ENCODE measurements at places on chromosomes 11 and 22. TPM values are rescaled to one million over a fixed set of nuclear protein-coding genes. Genes with fewer than 3 reads are reported as not detected.

Gene GDPD4
- not detected for total RNA-seq

DNA sequence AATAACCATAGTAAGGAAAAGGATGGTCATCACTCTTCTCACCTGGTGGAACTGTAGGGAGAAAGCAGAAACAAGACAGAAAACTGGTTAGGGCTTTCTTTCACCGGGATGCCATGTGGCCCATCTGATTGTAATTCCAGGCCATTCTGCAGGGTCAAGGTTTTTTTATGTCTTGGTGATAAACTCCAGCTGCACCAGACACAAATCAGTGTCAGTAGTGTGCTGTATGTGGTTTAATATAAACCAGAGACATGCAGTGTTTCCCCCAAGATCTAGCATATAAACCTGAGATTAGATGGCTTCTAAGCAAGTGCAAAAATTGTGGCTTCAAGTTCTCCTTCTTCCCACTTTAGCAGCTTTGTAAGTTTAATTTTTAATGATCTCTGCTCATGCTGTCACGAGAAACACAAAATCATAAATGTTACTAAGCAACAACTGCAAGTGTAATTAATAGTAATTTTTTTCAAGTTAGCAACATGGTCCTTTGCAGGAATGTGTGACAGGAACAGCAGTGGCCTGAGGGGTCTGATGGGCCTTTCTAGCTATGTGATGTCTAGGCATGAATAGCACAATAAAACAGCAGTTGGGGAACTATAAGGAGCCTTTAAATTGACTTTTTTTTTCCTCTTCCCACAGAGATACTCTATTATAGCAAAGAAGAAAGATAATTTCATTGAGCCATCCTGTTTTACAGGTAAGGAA lies 41.6 kb downstream of the BDNF start:
- no peak for DNase-seq

- DNase-seq: no peak
Observed at GRCh38 chr22:23787600-23787896, 782 bp downstream of the SMARCB1 start.

- DNase-seq: no peak
Observed at GRCh38 chr11:1532014-1532586, 40.0 kb downstream of the DUSP8 start.

- DNase-seq: no peak
Observed at GRCh38 chr11:37504060-37504611, 906.1 kb upstream of the RAG2 start.

All from activated naive CD8-positive, alpha-beta T cell treated with anti-CD3 and anti-CD28 coated beads, Interleukin-2, amount 10 ng/mL, durations not matched to agents 7 days and 5 days (primary cell).